ENCODE measurements at places on chromosomes 5 and 9.

DNA sequence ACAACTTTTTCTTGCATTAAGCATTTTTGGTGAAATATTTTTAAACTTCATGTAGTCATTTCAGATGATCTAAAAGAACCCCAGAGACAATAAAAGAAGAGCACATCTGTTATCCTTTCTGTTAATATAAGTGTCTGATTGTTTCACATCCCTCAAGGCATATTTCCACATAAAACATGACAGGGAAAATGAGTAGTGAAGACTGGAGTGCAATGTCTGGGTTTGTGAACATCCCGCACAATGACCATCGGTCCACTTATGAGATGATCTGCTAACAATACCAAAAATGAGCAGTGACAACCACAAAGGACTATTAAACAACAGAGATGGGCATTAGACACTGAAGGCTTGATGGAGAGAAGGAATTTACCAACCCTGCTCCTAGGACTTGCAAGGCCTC is 209.1 kb downstream of the NR2F1-AS1 start:
- no peaks in the 10 kb centered on the region for H3K36me3 ChIP-seq
- no peak overlapping the region for H3K27ac ChIP-seq
- no peak for DNase-seq
- no peaks in the 10 kb centered on the region for H3K27me3 ChIP-seq

DNA sequence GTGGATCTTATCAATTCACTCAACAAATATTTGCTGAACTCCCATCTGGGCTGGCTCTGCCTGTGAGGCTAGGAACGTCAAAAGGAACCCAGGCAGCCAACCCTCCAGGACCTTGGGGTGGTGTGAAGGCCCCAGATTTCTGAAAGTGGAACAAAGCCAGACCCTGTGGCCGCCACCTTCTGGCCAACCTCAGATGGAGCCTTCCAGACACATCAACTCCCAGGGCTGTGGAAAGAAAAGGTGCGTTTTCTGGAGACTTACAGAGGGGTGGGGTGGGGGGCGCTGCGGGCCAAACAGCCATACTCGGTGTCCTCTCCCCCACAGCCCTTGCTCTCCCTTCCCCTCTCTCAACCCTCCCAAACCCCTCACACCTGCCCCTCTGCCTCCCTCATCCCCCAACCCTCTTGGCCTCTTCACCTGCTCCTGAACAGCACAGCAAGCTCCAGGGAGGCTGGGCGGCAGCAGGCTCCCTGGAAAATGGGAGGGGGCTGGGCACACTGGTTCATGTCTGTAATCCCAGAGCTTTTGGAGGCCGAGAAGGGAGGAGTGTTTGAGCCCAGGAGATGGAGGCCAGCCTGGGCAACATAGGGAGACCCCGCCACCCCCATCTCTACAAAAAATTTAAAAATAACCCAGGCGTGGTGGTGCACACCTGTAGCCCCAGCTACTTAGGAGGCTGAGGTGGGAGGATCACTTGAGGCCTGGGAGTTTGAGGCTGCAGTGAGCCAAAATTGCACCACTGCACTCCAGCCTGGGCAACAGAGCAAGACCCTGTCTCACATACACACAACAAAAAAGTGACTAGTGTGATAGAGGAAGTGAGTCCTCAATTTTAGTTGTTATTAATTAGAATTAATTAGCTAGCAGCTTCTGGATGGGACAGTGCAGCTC is 45.0 kb upstream of the PRRC2B start:
- no peaks in the 10 kb centered on the region for H3K36me3 ChIP-seq
- peaks cover 10% of the 10 kb centered on the region for H3K4me1 ChIP-seq
- H3K4me3 ChIP-seq: no peak overlapping the region
- no peak overlapping the region for H3K27ac ChIP-seq

GRCh38 chr5:68176802-68177479 is 38.6 kb upstream of the PIK3R1 start:
- H3K4me3 ChIP-seq: no peak overlapping the region
- no peaks in the 10 kb centered on the region for H3K4me1 ChIP-seq
- no peak overlapping the region for H3K27ac ChIP-seq
- no peaks in the 10 kb centered on the region for H3K36me3 ChIP-seq

DNA sequence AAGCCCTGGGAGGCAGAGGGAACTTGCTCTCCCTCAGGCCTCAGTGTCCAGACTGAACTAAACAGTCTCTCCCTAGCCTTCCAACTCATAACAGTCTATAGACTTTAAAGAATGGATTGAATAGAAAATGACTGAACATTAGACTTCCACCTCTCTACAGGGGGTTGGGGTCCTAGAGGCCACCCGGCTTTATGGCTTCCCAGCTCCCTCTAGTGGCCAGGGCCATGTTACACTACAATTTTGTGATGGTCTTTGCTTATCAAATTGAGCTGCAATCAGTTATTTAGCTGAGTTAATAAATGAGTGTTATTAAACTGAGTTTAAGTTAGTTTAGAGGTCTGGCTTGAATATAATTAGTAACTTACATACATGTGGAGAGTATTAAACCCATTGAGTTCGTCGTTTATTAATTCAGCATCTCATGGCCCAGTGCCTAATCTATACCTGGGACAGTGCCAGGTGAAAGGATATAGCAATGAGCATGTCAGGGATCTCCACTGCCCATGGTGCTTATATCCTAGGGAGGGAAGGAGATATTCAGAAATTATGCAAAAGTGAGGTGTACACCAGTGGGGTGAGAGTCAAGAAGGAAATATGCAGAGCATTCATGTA is 105.2 kb downstream of the SH3TC2 start:
- H3K27ac ChIP-seq: no peak overlapping the region
- no peak overlapping the region for H3K4me3 ChIP-seq
- H3K4me1 ChIP-seq: no peaks in the 10 kb centered on the region
- H3K27me3 ChIP-seq: no peaks in the 10 kb centered on the region
- H3K36me3 ChIP-seq: no peaks in the 10 kb centered on the region

DNA sequence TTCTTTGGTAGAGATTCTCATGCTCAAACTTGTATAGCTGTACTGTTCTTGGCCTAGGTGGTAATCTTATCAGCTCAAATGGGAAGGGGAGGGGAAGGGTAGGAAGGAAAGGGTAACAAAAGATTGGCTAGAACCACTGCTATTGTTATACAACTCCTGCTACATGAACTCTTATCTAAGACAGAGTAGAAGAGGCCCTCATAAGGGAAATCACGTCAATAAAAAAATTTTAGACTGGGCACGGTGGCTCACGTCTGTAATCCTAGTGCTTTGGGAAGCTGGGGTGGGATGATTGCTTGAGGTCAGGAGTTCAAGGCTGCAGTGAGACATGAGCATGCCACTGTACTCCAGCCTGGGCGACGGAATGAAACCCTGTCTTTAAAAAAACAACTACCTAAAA is 15.9 kb downstream of the STOM start:
- H3K36me3 ChIP-seq: no peaks in the 10 kb centered on the region
- peaks cover 20% of the 10 kb centered on the region for H3K27me3 ChIP-seq
- no peak for DNase-seq

DNA sequence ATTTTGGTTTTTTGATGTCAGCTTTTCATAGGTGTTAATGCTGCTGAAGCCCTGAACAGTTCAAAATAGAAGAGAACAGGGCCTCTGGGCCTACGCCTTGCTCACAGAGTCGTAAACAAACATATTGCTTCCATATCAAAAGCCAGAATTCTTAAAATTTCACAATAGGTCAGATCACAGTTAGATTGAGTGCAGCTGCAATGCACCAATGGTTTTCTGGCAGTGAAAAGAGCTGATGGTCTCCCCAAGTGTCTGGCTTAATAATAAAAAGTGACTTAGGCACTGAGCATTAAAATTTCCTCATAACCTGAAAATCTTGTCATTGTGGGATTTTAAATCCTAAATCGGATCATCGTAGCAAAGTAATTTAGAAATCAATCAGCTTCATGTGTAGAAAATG is 493.0 kb downstream of the CAAP1 start:
- no peak overlapping the region for H3K4me3 ChIP-seq
- no peaks in the 10 kb centered on the region for H3K36me3 ChIP-seq
- H3K27me3 ChIP-seq: no peaks in the 10 kb centered on the region
- H3K27ac ChIP-seq: no peak overlapping the region
- no peaks in the 10 kb centered on the region for H3K4me1 ChIP-seq

Measured in DND-41 (cell line).